ENCODE measurements at places on chromosomes 4 and X.

GRCh38 chrX:149493567-149494562 lies 11.2 kb downstream of the IDS start:
- DNase-seq, result no peak

DNA sequence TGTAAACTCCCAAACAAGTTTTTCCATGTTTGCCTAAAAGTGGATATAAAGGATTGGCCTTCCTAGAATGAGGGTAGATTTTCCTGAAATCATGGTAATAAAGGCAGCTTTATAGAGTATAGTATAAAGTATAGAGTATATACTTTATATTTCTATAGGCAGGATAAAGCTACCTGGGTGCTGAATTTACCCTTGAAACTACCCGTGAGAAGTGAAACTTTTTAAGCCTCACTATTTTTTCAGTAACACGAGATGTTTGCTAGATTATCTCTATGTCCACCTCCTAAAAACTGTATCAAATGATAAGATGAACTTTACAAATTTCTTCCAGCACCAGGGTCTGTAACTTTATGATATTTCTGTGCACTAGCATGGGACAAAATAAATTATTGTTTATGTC lies 340.0 kb upstream of the GALNTL6 start:
- no peak for DNase-seq

DNA sequence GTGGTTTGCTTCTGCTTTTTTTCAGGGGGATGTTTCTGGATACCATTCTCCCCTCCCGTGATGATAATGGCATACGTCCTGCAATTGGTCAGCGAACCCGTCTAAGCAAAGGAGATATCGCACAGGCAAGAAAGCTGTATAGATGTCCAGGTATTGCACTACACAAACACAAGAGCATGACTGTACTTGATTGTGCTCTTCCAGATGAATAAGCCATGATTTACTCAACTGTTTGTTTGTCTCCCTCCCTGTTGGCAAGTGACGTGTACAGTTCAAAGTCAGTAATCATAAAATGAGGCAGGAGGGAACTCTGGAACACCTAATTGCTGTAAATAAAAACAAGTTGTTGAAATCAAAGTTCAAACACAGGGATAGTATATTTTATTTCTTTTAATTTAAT lies 141.4 kb downstream of the TLL1 start:
- DNase-seq, result no peak

GRCh38 chr4:61533140-61533539 lies 333.0 kb downstream of the ADGRL3 start:
- DNase-seq, result no peak

- DNase-seq, result no peak
These were observed 50.4 kb upstream of the TRAM1L1 start for GRCh38 chr4:117135634-117136354.

DNA sequence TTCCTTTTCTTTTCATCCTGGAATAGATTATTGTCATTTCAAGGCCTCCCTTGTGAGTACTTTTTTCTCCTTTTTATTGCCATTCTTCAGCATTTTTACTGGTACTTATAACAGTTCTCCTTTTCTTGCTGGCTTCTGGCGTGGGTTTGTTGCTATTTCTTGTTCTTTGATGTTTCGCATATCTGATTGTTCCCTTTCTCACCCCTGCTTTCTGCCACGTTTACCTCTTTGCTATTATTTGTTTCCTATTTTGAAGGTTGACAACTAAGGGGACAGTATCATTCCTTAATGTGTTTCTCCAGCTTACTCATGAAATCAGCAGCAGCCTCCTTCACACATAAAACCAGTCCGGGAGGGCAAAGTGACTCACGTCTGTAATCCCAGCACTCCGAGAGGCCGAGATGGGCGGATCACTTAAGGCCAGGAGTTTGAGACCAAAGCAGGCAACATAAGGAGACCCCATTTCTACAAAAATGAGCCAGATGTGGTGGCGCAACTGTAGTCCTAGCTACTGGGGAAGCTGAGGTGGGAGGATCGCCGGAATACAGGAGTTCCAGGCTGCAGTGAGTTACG lies 72.6 kb downstream of the DMD start:
- DNase-seq, result no peak

- no peak for DNase-seq
These were observed 1.1 kb upstream of the RAP1GDS1 start for GRCh38 chr4:98260047-98260578.

DNA sequence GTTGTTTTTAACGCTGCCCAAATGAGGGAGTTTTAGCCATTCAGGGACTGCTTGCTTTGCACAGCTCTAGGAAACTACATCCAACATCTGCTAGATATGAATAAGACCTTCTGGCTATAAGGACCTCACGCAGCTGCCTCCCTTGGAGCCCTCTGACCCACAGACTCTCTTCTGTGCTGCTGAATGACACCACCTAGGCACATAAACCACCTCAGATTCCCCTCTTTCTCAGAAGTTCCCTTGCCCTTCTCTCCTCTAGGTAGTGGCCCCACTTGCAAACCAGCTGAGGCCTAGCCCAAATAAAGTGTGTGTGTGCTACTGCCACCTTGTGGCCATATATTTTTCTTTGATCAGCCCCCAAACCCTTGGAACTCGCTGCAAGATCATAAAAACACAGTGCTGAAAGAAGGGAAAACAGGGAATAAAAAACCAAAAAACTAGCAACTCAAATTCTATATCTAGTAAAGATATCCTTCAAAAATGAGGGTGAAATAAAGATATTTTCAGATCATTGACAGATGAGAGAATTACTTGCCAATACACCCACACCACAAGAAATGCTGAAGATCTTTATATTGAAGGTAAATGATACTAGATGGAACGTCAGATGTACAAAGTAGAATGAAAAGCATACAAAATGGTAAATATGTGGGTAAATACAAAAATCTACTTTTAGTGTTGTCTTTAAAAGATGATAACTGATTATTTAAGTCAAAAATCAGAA lies 265.9 kb downstream of the ADAMTS3 start:
- peak; percentile 8 for DNase-seq

DNA sequence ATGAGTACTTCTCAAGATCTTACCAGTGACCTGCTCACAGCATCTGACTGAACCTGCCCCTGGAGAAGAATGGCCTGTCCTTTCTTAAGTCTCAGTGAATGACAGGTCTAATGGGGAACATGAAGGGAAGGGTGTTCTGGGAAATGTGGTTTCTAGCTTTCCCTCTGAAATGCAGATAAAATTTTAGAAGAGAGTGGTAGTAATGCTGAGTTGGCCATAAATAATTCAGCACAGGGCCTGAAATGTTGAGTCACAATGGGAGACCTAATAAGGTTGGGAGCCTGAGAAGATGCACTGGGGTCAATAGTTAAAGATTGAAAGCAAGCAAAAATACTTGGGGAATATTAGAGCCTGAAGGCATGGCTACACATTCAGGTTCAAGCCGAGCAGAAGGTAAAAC lies 214.9 kb upstream of the ARHGAP24 start:
- no peak for DNase-seq

- DNase-seq, result no peak
These were observed 14.7 kb upstream of the KLHL8 start for GRCh38 chr4:87235020-87235671.

DNA sequence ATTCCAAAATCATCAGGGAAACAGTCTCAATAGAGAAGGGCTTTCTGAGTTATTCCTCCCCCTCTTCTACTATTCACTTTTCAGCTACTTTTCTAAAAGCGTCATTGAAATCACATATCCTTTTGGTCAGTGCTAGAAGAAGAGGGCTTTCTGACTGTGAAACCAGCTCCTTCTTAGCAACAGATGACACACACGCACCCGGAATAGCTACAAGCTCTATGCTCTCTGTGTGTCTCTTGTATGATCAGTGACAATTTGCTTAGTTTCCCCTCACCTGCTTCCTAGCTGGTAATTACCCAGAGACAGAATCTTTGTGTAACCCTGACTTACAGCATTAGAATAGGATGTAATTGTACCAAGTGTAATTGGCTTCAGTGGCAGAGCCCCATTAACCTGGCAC lies 268.1 kb upstream of the SLITRK2 start:
- no peak for DNase-seq

GRCh38 chr4:42339935-42340406 lies 57.3 kb upstream of the SHISA3 start:
- no peak for DNase-seq

DNA sequence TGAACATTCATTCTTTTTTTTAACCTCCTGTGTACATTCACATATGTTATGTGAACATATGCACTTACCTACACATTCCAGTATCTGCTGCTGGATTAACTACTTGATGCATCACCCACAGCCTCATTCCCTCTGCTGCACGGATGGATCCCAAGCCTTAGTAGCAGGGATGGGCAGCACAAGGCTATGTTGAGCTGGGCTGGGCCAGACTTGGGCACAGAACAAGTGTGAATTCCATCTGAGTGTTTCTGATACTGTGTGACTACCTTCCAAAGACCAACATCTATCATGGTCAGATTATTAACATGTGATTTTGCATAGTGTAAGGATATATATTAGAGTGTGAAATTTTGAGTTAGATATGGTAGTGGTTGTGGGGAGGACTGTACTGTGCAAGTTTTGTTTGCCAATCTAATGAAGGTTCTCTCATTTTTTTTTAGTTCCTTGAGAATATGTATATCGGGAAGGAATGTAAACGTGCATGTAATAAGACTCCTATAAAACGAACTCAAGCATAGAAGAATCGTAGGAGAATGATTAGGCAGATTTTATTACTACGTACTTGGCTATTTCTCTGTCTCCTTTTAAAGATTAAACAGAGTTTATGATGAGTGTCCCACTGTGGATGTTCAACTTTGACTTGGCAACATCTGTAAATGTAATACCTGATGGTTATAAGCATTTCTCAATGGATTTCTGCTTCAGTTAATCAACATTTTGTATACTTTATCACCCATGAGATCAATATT lies 23.4 kb upstream of the STBD1 start:
- no peak for DNase-seq

DNA sequence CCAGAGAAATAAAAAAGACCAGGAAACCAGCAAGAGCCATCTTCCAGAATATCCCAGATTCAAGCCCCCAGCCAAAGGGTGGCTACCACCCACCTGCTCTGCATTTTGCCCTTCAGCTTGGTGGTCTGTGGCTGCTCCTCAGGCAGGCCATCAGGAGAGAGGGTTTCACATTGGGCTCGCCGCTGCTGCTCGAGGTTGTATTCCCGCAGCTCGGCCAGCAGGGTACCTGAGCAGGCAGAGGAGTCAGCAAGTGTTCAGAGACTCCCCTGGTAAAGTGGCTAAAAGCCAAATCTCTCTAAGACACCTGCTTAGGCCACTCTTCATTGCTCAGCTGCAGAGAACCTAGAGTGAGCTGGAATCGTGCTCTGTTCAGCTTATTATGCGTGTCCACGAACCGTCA lies 110.8 kb upstream of the HSD17B10 start:
- no peak for DNase-seq

GRCh38 chr4:111854494-111855087 lies 290.7 kb upstream of the FAM241A start:
- peak; percentile 35 for DNase-seq

DNA sequence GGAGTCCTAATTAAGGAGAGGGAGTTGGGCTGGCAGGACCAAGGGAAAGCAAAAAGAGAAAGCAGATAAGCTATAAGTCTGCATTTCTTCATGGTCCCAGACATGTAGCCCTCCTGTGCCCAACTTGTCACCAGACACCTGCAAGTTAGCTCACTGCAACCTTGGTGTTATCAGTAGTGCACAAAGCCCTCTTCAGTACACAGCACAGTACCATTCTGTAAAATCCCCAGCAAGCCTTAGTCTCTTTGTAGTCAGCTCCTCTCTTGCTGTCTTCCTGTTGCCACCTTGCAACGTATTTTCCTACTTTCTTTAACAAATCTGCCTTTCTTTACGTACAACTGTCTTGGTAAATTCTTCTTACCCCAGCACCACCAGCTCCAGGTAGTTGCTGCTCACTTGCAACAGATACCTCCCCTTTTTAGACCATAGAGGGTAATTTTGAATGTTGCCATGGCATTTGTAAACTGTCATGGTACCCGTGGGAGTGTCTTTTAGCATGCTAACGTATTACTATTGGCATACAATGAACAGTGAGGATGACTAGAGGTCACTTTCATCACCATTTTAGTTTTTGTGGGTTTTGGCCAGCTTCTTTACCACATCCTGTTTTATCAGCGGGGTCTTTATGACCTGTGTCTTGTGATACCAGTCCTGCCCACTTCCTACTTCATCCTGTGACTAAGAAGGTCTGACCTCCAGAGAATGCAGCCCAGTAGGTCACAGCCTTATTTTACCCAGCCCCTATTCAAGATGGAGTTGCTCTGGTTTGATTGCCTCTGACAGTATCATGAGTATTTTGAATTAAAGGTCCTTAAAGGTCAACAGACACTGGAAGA lies 28.3 kb upstream of the AP1S2 start:
- DNase-seq, result peak; percentile 43

- DNase-seq, result no peak
These were observed 676.4 kb downstream of the PCDH18 start for GRCh38 chr4:136855886-136856285.

GRCh38 chr4:184732126-184732525 lies 1.8 kb downstream of the CENPU start:
- no peak for DNase-seq

DNA sequence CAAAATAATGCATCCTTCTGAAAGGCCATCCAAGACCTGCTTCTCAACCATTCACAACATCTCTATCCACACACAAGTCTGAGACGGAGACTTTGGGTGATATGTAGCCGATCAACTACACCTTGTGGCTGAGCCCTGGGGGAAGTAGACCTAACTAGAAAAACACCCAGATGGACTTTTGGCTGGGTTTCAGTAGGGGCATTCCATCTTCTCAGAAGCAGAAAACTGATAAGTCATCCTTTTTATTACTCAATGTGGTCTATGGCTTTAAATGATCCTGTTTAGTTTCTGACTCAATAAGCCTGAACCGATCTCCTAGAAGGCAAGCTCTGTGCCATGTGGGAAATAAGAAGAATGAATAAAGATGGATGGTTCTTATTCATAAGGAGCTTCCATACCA lies 82.5 kb upstream of the AFF2 start:
- DNase-seq, result no peak

- DNase-seq, result no peak
These were observed 424 bp upstream of the ZNF330 start for GRCh38 chr4:141220271-141220670.

DNA sequence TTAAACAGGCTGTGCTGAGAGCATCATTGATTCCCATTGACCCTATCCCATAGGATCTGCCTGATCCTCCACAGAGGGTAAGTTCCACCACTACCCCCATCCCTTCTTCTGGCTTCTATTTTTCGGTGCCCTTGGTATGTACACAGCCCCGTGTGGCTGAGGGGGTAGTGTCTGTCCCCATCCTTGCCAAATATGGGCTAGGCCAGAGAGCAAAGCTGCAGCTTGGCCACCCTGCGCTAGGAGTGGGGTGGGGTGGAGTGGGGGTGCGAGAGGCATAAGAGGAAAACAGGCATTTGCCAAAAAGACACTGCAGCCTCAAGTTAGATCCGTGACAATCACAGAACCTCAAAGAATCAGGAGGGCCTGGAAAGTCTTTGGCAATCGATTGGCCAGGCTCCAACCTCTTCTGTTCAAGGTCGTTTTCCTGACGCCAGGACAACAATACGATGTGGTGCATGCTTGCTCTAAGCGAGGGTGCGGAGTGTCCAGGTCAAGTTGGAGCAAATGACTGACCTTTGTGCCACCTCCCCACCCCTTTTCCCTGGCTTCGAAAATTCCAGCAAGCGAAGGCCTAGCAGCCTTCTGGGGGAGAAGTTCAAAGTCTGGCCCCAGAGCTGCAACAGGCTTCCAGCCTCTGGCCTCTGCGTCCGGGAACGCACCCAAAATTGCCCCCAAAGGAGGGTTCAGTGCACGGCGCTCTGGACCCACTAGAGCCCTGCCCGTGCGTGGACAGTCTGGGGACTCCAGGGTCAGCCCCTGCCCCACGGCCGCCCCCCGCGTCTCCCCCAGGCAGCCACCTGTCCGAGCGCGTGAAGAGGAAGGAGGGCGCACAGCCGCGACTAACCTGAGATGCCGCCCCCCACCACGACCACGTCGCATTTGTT lies 598 bp downstream of the MAOB start:
- no peak for DNase-seq

Data from AML-193 (cell line).